ENCODE measurements at places on chromosomes 3 and 15.

DNA sequence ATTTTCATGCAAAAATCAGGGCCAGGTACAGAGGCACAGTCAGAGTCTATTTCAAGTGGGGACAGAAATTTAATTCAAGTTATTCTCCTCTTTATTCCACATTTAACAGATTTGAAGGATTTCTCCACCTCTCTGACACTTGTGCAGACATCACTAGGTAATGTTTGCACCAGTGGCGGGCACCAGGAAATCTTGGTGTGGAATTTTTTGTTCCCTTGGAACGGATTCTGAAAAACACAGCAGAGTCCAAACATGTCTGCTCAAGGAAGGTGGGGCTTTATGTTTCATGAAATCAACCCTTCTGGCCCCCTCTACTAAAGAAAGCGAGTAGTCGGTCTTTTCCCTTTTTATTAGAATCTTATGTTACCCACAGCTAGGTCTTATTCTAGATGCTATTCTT lies 271.2 kb upstream of the MDFIC2 start:
- DNase-seq = no peak

GRCh38 chr3:122235147-122235546 lies 51.7 kb downstream of the CASR start:
- DNase-seq = no peak

DNA sequence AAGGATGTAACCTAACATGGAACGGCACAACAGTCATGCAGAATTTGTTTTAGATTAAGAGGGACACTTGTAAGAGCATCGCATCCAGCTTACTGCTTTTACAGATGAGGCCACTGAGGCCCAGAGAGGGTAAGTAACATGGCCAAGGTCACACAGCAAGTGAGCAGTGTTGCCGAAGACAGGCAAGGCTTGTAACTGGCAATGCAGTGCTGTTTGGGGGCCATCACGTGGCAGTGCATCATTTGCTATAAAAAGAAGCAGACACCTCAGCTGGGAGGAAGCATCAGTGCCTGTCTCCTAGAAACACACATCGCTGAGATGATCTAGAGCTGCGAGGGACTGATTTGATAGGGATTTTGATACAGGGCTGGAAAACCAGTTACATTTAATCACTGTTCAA lies 108.2 kb upstream of the PROK2 start:
- DNase-seq = no peak

- no peak for DNase-seq
Measured at GRCh38 chr3:9994086-9994844, 7.6 kb upstream of the EMC3 start.

Data from esophagus squamous epithelium (tissue), 5 donors.